ENCODE measurements at places on chromosomes 6 and 20.

DNA sequence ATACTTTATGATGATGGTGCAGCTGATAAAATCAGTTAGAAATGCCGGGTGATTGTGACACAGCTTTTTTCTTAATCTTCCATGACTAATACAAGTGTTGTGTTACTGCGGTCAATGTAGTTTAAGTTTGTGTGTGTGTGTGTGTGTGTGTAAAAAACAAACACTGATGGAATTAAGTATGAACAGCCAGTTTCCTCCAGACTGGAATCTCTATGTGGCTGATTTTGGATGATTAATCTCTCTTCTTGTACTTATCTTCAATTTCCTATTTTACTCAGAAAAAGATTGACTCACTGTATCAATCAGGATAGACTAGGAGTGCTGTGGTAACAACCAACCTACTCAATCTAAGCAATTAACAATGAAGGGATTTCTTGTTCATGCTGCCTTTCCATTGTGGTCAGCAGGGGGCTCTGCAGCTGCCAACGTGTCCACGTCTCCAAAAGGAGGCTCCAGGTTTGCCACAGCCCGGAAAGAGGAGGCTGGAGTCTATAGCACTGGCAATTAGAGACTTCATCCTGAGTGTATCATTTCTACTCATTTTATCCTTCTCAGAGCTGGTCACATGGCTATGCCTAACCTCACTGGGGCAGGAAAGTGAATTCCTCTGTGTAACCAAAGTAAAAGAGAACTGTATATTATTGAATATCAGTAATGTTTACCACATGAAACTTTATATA is 107.7 kb downstream of the CD109 start:
- no peak for DNase-seq

GRCh38 chr6:97282726-97283617 is at the start of gene MMS22L:
TSS of gene MMS22L (minus strand) at chr6:97283216. CDS start at chr6:97282477, 739 bp downstream.
- DNase-seq, result peak; percentile 95

DNA sequence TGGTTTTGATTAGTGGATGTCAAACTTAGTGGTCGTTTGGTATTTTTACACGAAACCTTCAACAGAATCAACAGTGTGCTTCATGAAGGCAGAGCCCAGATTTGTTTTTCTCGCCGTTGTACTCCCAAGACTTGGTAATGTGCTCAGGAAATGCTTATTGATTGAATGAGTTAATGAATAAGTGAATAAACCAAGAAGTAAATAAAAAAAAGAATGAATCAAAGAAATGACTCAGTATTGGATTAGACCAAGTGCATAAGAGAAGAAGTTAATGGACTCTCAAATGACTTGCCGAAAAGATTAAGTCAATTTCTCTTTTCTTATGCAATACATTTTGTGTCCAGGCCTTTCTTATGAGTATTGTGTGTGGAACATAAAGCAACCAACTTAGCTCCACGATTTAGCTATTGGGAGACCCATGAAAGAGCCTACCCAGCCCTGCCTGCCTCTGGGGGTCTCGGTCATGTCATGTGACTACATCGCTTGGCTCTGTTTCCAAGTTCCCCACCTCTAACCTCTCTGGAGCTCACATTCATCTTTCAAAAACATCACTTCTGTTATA is 10.6 kb upstream of the FUCA2 start:
- no peak for DNase-seq

- DNase-seq, result no peak
Observed at GRCh38 chr6:134201716-134202115, 116.2 kb downstream of the SGK1 start.

GRCh38 chr20:34165018-34165619 is 53.1 kb upstream of the EIF2S2 start:
- DNase-seq, result no peak

DNA sequence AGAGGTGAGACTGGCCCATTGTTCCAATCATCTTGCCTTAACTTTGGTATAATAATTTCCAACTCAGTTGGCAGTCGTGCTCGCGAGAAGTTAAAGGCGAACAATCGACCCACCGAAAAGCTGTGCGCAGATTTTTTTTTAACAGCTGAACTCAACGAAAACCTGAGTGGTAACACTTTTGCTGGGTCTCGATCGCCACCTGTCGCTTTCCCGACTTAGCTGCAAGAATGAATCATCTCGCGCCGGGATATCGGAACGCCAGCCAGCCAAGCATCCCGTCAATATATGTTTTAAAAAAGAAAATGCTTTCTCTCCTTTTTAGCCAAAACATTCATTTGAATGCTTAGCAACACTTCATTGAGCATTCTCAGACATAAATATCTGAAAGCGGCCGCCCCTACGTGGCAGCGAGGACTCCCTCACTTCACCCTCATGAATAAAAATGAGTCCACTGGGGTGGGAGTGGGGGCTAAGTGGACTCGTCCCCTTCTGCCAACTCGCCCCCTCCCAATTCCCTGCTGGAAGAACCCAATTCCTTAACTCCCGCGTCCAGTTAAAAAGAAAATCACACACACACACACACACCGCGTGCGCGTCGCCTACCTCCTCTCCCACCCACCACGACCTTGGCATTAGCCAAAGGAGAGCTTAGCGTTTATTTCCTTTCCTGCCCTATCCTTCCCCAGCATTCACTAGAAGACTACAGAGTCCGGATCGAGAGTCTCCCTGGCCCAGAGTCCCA is 1.5 kb downstream of the COL12A1 start:
- DNase-seq, result peak; percentile 50

DNA sequence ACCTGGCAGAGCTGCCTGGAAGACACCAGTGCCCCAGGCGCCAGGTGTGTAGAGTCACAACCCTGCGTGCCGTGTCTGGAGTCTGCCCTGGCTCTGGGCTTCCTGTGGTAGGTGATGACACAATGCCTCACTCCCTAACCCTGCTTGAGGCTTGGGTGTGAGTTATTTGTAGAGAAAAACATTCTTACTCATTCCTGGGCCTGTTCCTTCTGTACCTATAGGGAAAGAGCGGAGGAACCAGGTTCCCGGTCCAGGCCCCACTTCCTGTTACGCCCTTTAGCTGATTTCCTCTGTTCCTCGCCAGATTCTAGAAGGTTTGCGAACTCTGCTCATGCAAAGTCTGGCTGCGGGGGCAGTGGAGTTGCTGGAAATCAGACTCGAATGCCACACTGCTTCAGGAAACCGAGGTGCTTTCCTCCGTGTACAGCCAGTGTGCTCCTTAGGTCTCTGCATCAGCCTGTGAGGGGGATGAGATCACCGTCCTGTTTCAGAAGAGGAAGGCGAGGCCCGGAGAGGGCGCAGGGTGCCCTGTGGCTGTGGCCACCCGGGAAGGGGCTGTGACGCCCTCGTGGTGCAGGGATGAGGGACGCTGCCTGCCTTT is 67.1 kb upstream of the DUSP22 start:
- no peak for DNase-seq

DNA sequence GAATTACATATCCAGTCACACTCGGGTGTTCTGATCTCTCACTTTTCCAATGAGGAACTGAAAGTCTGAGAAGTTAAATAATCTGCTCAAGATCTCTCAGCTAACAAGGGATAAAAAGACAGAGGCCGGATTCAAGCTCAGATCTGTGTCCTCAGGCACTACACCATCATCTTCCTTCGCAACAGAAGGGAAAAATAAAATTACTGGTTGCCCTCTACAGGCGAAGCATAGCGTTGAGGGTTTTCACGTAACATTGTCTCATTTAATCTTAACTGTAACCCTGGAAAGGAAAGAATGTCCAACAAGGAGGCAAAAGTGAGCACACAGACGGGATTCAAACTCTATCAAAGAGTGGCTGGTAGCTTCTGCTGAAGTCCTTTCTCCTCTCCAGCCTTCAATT is 67.8 kb upstream of the ANKEF1 start:
- peak; percentile 3 for DNase-seq

DNA sequence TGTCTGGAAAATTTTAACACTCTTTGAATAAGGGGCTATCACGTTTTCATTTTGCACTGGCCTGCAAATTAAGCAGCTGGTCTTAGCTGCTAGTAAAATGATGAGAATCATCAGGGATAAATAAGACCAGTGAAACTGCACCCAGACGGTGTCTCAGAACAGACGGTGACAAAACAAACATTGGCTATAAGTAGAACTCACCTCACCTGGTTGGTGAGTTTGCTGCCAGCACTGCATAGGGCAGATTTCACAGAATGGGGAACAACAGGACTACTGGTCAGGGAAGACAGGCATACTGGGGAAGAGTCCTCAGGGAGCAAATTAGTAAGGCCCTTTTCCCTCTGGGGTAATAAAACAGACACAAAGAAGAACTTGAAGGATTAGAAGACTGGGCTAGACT is 175.9 kb upstream of the CITED2 start:
- no peak for DNase-seq
